ENCODE measurements at places on chromosomes 12 and 14.

DNA sequence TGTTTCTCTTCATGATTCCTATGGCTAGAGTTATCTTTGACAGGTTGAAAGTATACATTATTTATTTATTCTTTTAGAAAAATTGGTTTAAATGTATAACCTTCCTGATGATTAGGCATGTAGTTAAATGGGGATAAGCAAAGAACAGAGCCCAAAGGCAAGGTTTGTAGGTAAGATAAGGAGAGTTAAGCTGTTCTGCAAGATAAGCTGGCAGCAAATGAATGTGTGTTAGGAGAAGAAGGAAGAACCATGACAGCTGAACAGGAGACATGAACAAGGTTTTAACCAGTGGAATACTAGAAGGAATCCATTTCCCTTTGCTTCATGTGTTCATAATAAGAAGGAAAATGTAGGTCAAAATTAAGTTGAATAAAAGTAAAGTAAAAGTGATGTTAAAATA is 1330.1 kb upstream of the USP15 start:
- no peak for DNase-seq

DNA sequence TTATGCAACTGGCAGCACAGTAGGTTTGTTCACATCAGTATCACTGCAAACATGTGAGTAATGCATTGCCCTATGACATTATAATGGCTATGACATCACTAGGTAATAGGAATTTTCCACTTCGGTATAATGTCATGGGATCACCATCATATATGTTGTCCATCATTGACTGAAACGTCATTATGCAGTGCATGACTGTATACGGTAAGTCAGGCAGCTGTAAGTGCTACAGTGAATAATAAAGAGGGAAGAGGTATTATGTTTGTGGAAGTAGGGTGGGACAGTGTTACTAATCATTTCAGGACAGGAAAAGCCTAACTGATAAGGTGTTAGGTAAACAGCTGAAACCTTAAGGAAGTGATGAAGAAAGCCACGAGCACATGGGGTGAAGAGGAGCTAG is 68.1 kb downstream of the ANO4 start:
- DNase-seq, result no peak

- DNase-seq, result no peak
Observed at GRCh38 chr12:58296863-58297262, 355.5 kb downstream of the ATP23 start.

DNA sequence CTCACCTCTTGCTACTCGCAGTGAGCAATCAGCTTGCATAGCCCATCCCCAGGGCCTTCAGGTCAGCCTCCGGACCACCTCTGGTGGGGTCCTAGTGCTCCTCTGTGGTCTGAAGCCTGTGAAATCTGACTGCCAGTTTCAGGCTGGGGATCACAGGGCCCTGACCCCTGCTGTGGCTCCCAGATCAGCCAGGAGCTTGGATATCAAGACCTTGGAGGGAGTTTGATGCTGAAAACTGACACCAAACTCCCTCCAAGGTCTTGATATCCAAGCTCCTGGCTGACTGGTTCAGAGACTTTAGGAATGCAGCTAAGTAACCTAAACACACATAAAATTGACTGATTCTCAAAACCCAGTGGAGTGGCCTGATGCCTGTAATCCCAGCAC is 19.8 kb upstream of the DHRS4 start:
- DNase-seq, result no peak

- DNase-seq, result no peak
Observed at GRCh38 chr12:42725809-42726208, 136.3 kb upstream of the PRICKLE1 start.

- DNase-seq, result no peak
Observed at GRCh38 chr12:131555197-131555846, 155.6 kb upstream of the SFSWAP start.

GRCh38 chr12:27602516-27602915 is 78.5 kb downstream of the PPFIBP1 start:
- DNase-seq, result no peak

GRCh38 chr12:27619308-27619707 is 76.9 kb upstream of the REP15 start:
- DNase-seq, result no peak

- DNase-seq, result no peak
Observed at GRCh38 chr12:54991991-54992375, 7.4 kb upstream of the TESPA1 start.

- DNase-seq, result no peak
Observed at GRCh38 chr12:53602176-53602864, 23.9 kb downstream of the ATF7 start.

DNA sequence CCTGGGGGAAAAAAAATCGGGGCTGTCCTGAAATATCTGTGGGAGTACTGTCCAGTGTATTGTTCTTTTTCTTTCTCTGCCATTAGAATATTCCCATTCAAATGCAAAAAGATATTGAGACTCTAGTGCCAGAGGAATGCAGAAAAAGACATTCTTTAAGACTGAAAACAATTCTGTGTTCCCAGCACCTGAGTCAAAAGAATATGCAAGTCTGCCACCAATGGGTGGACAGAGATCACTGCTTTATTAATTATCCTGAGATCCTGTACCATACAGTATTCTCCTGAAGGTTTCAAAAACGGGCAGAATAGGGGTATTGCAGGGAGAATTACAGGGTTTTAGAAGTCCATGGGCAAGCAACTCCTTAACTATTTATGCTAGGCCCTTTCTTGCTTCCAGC is 361.8 kb downstream of the C12orf50 start:
- no peak for DNase-seq

DNA sequence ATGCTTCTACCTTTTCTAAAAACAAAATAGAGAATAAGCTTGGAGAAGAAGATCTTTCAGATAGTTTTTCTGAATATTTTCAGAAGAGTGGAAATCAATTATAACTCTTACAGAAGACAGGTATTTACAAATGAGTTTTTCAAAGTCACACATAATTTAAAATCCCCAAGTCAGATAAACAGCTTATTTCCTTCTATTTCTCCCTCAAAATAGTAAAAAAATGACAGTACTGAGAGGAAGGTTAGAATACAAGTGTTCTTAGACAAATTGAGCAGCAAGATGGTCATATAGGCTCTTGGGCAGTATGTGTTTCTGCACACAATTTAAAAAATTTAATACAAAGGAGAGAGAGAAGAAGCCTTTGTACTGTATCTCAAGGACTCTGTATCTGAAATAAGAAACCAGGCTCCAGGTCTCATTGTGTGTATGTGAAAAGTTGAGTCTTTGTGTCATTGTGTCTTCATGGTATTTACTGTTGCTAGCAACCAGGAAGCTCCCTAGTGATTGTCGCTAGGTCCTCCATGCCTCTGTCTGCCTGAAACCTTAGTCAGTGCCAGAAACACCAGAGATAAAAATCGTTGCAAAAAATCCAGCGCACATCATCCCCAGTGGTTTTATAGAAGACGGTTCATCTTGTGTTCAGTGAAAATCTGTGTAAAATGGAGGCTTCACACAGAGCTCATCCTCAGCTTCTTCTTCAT is 12.9 kb upstream of the TUBA1A start:
- DNase-seq, result peak; percentile 96

- DNase-seq, result no peak
Observed at GRCh38 chr12:125111403-125111802, 46.2 kb downstream of the AACS start.

GRCh38 chr14:62181591-62181990 is 419.4 kb downstream of the SNAPC1 start:
- no peak for DNase-seq

DNA sequence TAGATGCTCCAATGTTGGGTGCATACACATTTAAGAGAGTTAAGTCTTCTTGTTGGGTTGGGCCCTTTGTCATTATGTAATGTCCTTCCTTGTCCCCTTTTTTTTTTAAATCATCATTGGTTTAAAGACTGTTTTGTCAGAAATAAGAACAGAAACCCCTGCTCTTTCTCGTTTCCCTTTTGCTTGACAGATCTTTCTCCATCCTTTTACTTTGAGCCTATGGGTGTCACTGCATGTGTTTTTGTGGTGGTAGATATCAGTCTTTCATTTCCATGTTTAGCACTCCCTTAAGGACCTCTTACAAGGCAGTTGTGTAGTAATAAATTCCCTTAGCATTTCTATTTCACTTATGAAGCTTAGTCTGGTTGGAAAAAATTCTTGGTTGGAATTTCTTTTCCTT is 47.4 kb downstream of the RTN1 start:
- DNase-seq, result no peak

- no peak for DNase-seq
Observed at GRCh38 chr12:40001406-40001805, 104.5 kb downstream of the SLC2A13 start.

DNA sequence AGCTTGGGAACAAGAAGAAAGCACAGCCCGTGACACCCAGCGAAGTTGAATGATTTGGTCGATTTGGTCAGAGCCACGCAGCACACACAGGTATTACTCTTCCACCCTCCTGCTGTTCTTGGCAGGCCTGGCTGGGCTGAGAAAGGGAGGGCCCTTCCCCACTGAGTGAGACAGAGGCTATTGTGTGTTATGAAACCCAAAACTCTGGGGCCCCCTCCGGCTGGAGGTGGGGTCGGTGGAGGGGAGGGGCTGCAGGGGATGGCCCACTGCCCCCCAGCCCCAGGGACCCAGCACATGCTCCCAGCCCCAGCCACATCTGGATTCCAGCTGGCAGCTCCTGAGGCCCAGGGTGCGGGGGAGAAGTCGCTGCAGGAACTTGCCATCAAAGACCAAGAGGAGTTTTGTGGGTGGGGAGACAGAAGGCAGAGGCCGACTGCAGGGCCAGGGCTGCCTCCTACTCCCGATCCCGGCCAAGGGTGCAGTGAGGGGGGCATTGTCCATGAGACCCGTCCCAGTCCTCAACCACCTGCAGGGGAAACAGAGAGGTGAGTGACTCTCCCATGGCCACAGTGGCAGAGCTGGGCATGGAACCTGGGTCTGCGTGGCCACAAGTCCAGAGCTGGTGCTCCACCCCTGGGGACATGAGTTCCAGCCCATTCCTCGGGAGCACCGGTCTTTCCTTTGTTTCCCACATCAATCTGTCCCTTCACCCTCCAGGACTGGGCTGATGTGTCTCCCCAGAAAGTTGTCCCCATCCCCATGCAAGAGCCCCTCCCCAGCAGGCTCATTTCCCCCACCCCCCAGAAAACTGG is 8.7 kb downstream of the TMEM119 start:
- no peak for DNase-seq

DNA sequence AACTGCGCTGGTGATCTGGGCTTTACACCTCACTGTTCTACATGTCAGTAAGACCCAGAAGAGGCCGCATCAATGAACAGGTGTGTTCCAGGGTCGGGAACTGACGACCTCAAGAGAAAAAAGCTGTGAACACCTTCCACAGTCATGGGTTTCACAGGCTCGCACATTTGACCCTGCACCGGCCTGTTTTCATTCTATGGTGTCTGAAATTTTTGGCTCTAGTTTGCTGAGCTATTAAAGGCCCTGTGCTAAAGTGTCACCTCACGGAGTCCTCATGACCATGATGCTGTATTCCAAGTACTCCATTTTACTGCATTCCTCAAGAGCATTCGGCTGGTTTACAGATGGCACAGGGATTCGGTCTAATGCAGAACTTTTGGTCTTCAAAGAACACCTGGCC is 78.9 kb downstream of the KDM2B start:
- no peak for DNase-seq

DNA sequence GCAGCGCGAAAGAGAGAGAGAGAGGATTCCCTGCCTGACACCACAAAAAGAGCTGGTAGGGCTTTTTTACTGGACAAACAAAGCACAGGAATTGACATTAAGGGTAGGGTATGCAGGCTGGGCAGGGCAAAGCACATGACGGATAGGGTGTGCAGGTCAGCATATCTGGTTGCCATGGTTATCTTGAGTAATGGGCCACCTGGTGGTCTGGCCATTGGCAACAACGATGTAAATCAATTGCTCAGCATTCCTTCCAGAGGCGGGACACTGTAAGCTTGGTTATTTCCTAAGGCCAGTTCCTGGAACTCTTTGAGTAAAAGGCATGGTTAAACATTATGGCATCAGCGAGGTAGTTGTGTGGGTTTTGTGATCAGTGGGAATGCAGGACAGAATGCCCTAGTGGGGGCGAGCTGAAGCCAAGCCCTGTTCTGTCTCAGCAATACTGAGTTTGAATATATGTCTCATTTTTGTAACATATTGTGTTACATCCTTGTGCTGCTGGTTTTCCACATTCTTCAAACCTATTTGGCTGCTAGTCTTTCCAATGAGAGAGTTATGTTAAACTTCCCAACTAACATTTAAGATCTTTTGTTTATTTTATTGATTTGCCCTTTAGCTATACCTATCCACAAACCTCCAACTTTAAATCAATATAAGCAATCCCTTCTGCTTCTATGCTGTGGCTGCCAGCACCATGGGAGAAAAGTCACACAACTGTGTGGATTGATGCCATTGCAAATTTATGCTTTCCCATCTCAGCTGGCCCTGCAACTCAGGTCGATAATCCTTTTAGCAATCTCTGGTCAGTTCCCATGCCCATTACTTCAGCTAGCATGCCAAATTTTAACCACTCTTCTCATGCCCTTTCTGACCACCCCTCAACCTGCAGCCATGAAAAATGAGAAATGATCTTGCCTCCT is 396.7 kb upstream of the PDE3A start:
- no peak for DNase-seq

DNA sequence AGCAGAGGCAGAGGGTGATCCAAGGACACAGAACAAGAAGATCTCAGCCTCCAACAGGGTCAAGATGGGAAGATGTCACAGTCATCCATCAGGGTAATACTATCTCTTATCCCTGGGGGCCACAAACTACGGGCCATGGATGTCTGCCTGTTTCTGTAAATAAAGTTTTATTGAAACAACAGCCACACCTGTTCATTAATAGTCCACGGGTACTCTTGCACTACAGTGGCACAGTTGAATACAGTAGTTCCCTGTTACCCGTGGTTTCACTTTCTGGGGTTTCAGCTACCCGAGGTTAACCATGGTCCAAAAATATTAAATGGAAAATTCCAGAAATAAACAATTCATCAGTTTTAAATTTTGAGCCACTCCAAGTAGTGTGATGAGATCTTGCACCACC is 65.9 kb downstream of the BCL11B start:
- no peak for DNase-seq

GRCh38 chr12:6890789-6891645 is 13.6 kb upstream of the LRRC23 start:
- DNase-seq, result peak; percentile 95

GRCh38 chr12:51687614-51688013 is 96.6 kb downstream of the SCN8A start:
- no peak for DNase-seq

DNA sequence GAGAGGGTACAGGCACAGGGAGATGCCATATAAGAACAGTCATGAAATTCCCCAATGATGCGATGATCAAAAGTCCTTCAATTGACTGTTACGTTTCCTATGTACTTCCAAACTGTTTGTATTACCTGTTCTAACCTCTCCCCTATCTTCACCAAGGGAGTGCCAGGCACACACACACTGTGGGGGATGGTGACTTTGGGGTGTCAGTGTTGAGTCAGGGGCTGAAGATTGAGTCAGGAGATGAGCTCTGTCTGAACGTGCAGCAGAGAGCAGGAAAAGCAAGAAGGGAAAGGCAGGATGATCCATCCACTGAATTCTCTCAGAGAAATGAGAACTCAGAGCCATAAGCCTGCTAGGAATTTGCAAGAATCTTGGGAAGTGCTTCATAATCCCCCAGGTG is 153.4 kb downstream of the EFCAB11 start:
- DNase-seq, result no peak

- no peak for DNase-seq
Observed at GRCh38 chr12:46214668-46215436, 54.0 kb downstream of the SLC38A1 start.

GRCh38 chr12:108194585-108194984 is 65.5 kb downstream of the WSCD2 start:
- no peak for DNase-seq

- no peak for DNase-seq
Observed at GRCh38 chr12:58750484-58750883, 169.8 kb downstream of the LRIG3 start.

GRCh38 chr12:77610446-77610845 is 220.2 kb upstream of the NAV3 start:
- DNase-seq, result no peak
